ENCODE measurements at places on chromosomes 1 and 21. TPM values are rescaled to one million over a fixed set of nuclear protein-coding genes. Genes with fewer than 3 reads are reported as not detected.

DNA sequence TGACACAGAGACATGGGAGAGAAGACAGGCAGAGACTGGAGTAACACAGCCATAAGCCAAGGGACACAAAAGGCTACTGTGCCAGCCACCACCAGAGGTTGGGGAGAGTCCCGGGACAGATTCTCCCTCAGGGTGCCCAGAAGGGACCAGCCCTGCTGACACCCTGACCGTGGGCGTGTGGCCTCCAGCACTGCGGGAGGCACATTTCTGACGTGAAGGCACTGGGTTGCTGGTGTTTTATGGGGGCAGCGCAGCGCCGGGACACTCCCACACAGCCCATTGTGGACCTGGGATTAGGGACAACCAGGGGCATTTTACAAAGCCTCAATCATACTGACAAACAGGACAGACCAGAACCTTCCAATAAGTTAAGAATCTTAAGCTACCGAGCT lies 26.2 kb downstream of the PRDM15 start:
- DNase-seq: no peak

DNA sequence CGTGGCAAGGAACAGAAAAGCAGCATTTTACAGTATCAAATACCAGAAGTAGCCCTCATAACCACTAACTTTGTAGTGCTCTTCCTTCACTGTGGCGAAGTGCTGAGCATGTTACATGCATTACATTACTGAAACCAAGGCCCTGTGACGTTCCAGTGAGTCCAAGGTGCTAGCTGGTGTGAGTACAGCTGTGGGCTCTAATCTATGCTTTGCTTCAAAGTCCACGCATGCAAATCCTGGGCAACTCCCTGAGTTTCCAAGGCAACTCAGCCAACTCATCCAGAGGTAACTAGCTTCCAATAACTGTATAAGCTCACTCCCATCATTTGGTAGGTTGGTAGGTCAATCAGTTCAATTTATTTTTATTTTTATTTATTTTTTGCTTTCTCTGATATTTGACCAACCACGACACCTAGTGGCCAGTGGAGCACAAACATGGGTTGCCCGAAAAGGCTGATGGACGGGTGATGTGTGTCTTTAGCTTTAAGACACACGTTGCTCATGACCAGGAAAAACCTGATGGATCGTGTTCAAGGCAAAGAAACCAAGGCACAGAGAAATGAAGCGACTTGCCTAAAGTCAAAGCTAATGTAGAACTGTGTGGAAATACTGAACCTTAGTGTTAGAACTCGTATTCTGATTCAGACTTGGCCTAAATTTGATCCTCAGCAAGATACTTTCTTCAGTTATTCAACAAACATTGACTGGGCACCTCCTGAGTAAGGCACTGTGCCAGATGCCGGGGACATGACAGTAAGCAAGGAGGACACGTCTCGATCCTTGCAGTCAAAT lies 73.0 kb downstream of the GNG12 start:
- peak; percentile 71 for DNase-seq

DNA sequence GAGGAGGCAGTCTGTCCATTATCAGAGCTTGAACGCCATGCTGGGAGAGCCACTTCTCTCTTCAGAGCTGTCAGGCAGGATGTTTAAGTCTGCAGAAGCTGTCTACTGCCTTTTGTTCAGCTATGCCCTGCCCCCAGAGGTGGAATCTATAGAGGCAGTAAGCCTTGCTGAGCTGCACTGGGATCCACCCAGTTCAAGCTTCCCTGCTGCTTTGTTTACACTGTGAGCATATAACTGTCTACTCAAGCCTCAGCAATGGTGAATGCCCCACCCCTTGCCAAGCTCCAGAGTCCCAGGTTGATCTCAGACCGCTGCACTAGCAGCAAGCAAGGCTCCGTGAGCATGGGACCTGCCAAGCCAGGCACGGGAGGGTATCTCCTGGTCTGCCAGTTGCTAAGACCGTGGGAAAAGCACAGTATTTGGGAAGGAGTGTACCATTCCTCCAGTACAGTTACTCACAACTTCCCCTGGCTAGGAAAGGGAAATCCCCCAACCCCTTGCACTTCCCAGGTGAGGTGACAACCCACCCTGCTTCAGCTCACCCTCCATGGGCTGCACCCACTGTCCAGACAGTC lies 32.5 kb downstream of the RGS13 start:
- DNase-seq: no peak

GRCh38 chr1:89807983-89808382 lies 12.8 kb upstream of the LRRC8D start:
- DNase-seq: no peak

The LRRIQ3 gene
- total RNA-seq: 25.8 TPM

The CYP4Z1 gene
- not detected for total RNA-seq

Data from umbilical cord (tissue), 2 donors.